Stimulated activated CD4-positive, alpha-beta T cell treated with anti-CD3 and anti-CD28 coated beads, Interleukin-1b, Interleukin-23, amount 100 ng/mL, for 1 hour (primary cell): ENCODE measurements at places on chromosomes 3 and 15.

- DNase-seq: no peak
Measured at GRCh38 chr3:152374262-152374990, 105.7 kb downstream of the MBNL1 start.

GRCh38 chr3:113606539-113607218, 74.3 kb downstream of the SIDT1 start:
- no peak for DNase-seq

- no peak for DNase-seq
Measured at GRCh38 chr3:184227481-184227935, 1.9 kb upstream of the VWA5B2 start.

- no peak for DNase-seq
Measured at GRCh38 chr15:73924171-73924921, 1.9 kb upstream of the LOXL1 start.

DNA sequence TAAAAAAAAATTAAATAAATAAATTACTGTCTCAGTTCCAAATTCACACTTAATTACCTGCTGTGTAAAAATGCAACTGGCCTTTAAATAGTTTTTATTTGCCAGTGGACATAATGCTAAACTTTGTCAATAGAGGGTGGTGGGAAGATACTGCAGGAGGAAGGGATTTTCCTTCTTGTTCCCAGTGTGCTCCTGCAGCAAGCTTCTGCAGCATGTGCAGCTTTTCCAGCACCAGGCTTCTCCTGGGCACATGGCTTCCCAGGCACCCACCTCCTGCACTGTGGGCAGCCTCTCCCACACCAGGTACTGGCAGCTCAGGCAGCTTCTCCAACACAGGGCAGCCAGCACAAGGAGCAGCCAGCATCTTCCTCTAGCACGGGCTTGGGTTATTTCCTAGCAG, 29.6 kb upstream of the BBX start:
- DNase-seq: no peak

DNA sequence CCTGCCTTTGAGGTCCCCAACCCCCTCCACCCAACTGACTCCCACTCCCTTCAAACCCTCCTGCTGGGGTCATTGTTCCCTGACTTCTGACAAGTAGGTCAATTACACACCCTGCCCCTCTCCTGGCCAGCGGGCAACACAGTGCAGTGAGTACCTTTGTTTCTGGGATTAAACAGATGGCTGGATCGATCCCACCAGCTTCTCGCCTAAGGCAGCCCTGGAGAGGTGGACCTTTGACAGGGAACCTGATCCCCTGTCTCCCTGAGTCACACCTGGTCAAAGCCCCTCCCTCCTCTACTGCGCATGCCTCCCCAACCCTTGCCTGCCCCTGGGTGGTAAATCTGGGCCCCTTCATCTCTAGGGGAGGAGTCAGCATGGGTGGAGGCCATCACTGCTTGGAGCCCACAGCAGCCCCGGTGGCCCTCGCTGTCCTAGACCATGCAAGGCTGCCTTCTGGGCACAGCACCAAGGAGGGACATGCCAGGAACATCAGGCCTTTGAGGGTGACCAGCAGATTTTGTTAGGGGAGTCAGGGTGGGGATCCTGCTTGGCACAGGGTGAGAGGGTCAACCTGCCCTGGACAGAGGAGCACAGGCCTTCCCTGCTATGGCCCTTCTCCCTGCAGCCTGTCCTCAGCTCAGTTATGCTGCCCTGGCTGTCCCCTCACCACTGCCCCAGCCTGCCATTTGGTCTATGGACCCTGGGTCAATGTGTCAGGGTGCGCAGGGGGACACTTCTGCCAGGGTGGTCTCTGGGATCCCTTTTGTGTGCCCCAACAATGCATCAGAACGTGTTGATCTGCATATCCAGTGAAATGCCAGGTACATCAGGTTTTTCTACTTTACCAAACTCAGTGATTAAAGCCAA, 9.8 kb upstream of the PRR23E start:
- DNase-seq: no peak

GRCh38 chr3:114364806-114365654, 71.2 kb downstream of the TIGIT start:
- no peak for DNase-seq

DNA sequence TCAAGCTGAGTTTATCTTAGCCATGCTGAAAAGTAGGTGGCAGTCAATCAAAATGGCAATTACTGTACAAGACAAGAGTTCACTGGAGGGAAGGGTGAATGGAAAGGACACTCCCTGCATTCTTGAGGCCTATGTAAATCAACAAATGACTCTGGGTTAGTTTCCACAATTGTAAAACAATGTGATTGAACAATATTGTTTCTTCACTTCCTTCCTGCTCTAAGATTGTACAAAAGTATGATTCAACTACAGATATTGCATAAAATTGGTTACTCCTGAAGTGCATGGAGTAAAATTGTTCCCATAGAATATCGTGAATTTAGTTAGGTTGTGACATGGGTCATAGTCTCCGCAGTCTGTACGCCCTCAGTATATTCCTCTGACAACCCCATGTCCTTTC, 277.6 kb downstream of the LPP start:
- no peak for DNase-seq

GRCh38 chr3:160451602-160452001, 2.0 kb upstream of the TRIM59 start:
- no peak for DNase-seq

DNA sequence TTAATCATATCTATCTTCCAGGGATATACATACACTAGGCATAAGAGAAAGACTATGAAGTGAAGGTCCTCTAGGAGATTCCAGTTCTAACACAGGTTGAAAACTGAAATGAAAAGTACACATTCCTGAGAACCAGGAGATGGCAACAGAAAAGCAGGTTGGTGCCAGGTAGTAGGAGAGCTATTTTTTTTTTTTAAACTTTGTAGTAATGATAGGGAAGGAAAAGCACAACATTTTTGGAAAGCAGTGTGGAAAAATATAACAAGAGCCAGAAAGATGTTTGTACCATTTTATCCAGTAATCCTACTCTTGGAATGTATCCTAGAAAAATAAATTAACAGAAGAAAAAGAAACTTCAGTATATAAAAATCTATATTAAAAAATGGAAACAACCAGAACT, 189.9 kb downstream of the DTWD1 start:
- no peak for DNase-seq

DNA sequence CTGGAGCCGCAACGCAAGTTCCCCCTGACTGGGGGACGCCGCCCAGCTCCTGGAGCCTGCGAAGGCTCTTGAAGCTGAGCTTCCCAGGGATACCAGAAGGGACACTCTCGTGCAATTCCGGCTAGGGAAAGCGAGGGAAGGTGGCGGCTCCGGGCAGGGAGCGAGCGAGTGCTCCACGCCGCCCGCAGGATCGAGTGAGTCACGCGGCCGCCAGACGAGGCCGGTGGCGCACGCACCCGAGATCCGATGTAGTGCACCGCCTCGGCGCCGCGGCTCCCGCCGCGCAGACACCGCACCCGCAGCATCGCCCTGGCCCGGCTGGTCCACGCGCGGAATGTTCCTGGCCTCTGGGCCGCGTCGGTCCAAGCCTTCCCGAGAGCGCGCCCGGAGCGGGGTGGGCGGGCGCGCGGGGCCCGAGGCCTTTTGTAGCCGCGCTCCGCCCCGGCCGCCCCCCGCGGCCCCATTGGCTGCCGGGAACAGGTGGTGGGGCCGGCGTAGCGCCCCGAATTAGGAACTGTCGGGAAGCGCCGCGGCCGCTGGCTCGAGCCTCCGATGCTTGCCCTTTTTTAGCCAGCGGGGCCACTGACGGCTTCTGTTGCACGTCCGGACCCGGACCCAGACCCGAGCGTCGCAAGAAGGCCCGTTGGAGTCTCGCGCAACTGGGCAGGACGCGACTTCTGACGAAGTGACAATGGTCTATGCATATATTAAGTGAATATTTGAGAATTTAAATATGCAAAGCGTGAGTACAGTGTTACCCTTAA, at the start of gene GATM:
Gene GATM (minus strand): TSS at position 396 of the 764 bp plus-strand sequence. CDS start 91 bp downstream, at position 305.
- DNase-seq: no peak

DNA sequence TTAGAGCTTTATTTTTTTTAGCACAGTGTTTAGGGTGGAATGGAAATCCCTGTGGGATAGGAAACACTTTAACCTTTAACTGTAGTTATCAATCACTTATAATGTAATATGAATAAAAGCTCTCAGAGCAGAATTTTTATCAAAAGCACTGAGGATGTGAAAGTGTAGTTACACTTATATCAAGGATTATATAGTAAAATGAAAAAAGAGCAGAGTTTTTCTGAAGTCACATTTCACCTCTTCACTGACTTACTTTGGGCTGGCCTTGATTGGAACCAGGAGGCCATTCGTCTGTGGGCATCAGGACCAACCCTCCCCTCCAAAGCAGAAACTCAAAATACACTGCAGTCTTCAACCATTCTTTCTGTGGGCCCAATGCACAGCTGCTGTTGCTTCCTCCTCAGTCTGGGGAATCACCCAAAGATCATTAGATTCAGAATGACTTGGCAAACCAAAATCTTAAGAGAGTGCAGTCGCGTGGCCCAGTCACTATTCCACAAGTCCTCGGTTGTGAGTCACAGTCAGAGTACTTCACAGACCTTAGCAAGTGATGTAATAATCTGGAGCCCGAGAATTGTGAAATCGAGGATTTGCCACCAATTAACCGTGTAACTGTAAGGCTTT, 132.6 kb upstream of the COL8A1 start:
- no peak for DNase-seq

- DNase-seq: no peak
Measured at GRCh38 chr3:54527521-54527920, 400.3 kb downstream of the LRTM1 start.

- DNase-seq: no peak
Measured at GRCh38 chr3:52205727-52206372, 7.9 kb downstream of the ALAS1 start.

DNA sequence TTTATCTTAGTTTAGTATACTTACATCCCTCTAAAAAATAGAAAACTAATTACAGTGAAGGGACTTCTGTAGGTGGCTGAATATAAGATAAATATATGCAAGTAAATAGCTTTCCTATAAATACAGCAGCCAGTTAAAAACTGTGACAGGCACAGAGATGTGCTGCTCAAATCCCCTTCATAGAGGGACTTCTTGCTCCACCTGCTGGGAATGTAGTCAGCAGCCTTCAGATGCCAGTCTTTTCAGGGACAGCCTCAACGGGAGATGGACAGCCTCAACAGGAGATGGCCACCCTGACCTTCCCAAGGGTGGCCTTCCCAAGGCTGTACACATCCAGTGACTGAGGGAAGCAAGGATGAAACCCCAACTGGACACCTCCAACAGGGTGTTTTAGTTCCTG, 15.7 kb upstream of the PRR23E start:
- DNase-seq: no peak

GRCh38 chr3:120601554-120601953, 5.4 kb downstream of the NDUFB4 start:
- no peak for DNase-seq

- no peak for DNase-seq
Measured at GRCh38 chr3:14145670-14146380, 21.0 kb downstream of the TMEM43 start.

- DNase-seq: no peak
Measured at GRCh38 chr3:39264053-39264452, 15.8 kb downstream of the CX3CR1 start.

DNA sequence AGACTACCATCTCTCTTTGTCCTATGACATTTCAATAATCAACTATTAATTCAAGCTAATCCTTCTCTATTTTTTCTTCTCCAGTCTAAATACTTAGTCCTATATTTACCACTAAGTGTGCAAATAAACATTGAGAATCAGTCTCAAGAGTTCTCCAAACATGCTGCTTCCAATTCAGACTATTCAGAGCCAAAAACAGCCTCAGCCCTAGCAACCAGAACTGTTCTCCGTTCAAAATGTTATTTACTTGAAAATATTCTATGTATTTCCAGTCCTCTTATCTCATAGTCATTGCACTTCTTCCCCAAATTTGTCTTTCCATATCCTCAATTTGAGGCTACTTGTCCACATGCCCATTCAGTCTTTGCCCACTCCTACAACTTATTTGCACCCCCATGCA, 805.5 kb downstream of the IGSF11 start:
- no peak for DNase-seq

DNA sequence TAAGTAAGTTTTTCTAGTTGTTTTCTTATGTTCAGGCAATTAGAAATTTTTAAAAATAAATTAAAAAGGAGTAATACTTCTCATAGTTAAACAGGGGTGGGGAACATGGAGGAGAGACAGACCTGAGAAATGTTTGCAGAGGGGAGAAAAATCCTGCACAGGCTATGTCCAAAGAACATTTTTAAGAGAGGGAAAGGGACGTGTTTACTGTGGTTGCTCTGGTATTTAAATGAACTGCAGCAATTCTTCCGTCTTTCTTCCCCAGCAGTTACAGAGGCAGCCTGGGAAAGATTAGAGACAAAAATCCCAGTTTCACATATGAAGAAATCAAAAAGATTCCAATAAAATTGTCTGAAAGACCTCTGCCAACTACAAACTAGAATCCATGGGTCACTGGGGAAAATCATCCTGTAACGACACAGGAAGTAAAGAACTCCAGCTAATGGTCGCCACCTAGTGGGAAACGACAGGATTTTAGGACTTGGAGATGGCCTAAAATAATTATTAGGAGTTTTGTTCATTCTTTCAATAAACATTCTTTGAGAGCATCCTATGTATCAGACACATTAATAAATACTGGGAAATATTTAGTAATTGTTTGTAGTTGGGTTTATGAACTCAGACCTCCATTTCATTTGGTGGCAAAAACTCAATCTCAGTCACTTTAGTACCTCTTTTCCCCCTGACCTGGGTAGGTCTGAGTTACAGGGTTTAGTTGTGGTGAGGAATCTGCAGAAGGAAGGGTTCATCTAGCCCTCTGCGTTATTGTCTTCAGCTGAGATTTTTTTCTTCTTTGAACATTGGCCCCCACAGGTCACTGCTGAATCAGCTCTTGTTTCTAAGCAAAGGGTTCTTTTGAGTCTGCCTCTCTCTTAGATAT, 69.9 kb upstream of the GOLIM4 start:
- no peak for DNase-seq

GRCh38 chr15:67018026-67018425, 47.4 kb upstream of the SMAD3 start:
- DNase-seq: no peak

DNA sequence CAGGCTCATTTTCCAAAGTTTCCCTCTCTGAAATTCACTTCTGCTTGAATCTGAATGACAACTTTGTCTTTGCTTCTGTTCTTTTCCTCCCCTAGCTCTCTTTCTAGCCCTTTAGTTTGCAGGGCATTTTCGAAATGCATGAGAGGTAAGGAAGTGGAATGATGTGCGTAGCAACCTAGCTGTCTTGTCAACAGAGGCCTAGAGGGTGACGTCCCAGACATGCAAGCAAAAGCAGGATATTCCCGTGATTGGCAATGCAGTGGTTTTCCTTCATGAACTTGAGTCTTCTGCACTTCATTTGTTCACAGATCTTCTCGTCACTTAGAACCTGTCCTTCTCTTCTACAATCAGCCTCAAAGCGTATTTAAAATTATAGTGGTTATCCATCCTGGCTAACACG, 51.9 kb upstream of the PPP4R2 start:
- DNase-seq: no peak

DNA sequence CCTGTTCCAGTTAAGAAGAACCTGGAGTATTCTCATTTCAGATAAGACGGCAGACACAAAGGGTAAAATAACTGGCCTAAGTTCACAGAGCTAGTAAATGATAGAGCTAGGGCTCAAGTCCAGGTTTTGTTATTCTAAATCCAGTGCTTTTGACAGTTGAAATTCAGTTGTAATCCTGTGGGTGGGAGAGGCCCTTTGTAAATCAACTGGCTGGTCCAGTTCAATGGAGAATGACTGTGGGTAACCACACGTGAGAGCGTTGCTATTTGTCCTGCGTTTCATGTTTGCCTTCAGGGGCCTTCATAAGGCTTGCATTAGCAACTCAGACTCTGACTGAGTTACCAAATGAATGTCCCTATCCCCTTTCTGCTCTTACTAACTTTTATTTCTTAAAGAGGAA, 24.2 kb upstream of the CD96 start:
- no peak for DNase-seq

- DNase-seq: peak; percentile 21
Measured at GRCh38 chr3:31980530-31981205, 394 bp downstream of the OSBPL10 start.
